Pancreas (tissue), 10 donors: ENCODE measurements at places on chromosomes 2 and 18.

GRCh38 chr2:109636317-109636716 is 22.2 kb downstream of the SOWAHC start:
- DNase-seq = no peak

GRCh38 chr2:229674830-229675530 is 39.4 kb downstream of the DNER start:
- no peak for DNase-seq

DNA sequence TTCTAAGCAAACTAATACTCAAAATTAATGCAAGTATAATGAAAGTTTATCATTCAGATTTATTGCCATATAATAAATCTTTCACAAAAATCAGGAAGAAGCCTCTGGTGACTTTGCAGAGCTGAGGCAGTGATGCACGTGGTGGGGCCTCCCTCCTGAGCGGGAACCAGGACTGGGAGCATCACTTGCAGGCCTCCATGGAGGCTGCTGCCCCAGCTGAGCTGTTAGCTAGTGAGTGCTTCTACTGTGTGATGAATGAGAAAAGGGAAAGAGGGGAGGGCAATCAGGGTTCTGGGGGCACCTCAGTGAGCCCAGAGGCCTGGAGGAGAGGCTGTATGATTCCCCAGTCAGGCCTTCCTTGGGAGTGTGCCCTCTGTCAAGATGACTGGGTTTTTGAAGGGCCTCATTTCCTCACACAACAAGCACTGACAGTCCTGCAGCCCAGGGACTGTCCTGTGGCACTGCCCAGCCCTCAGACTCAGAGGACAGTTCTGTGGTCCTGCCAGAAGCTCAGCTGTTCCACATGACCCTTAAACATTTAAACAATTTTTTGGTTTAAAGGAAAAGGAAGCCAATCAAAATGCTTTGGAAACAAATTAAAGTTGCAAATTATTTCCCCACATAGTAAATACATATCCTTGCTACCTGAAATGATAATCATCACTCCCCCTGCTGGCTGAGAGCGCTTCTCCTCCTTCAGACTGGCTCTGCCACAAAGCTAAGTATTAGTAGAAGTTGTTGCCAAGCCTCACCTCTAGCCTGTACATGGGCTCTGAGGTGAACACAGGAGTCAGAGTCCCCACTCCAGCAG is 90.9 kb upstream of the SMAD7 start:
- DNase-seq = peak; percentile 44

- no peak for DNase-seq
Observed at GRCh38 chr18:13395577-13395976, 177.0 kb downstream of the LDLRAD4 start.

DNA sequence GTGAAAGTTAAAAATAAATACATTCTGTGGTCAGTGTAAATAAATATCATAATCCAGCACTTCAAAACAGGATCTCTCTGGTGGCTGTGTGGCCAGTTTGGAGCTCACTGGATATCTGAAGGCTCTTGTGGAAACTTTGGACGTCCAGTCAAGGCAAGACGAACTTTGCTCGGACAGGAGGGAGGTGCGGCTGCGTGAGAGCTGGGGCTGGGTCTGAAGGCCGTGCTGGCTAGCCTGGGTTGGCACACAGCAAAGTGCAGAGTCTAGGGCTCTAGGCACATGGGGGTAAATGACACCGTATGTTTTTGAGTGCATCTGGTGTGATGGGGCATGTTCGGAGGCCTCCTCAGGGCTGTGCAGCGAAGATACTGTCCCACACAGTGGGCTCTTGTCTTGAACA is 78.9 kb upstream of the TXNDC2 start:
- DNase-seq = no peak

GRCh38 chr2:200042102-200042735 is 86.8 kb downstream of the MAIP1 start:
- DNase-seq = no peak

DNA sequence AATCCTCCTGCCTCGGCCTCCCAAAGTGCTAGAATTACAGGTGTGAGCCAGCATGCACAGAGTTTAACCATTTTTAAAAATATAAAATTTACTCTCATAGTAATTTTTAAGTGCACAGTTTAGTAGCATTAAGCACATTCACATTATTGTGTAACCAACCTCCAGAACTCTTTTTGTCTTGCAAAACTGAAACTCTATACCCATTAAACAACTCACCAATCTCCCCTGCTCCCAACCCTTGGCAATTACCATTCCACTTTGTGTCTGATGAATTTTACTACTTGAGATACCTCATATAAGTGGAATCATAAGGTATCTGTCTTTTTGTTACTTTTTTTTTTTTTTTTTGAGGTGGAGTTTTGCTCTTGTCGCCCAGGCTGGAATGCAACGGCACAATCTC is 112.5 kb downstream of the BMPR2 start:
- DNase-seq = no peak

GRCh38 chr2:45067859-45068570 is 58.8 kb upstream of the SIX2 start:
- no peak for DNase-seq

DNA sequence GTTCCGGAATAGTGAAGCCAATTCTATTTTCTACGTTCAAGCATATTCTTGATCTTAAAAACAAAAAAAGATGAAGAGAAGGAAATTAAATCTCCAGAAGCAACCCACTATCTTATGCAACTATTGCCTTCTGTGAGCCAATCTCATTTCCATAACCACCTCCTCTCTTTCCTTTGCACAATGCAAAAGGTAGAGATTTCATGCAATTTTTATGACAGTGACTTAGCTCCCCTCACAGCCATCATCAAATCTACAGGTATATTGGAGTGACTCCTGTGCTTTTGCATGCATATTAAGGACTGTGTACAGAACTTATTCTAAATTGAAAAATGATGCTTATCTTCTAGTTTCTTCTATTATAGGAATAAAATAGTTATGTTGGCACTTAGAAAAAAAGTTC is 191.8 kb downstream of the DCC start:
- no peak for DNase-seq

GRCh38 chr2:109669731-109670130 is 55.6 kb downstream of the SOWAHC start:
- no peak for DNase-seq

DNA sequence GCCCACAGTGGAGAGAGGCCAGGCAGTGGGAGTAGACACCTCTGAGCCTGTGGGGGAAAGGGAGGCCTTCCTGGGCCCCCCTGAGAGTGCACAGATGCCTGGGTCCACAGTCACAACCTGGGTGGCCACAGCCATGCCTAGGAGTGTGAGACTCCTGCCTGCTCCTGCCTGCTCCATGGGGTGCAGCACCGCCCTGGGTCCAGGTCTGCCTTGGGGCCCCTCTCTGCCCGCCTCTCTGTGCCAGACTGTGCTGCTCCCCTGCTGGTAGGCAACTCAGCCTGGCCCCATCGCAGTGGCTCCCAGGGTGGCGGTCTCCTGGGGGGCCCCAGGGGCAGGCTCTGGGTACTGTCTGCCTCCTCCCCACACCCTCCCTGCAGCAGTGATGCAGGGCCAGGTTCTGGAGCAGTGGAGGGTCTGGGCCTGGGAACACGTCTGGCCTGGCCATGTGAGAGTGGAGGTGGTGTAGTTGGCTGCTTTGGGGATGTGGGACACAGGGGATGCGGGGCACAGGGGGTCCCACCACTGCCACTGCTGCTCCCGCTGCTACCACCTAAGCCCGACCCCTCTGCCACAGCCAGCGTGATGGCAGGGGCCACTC is 60.1 kb upstream of the DLX2 start:
- DNase-seq = peak; percentile 48

DNA sequence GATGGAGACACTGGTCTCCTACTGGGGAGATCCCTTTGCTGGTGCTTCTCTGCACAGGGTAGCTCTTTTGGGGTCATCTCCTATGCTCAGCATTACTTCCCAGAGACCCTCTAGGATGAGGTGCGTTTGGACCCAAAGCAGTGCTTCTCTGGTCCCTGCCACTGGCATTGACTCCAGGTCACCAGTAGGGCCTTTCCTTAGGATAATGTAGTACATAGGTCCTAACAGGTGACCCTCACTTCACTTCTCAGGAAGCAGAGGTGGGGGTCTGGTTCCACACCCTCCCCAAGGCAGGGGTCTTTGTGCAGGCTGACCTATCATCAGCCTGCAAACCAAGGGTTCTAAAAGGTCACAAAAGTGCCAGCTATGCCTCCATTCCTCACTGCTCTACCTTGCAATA is 145.8 kb upstream of the HS6ST1 start:
- DNase-seq = no peak
